ENCODE measurements at places on chromosomes 2 and 18. TPM values are rescaled to one million over a fixed set of nuclear protein-coding genes. Genes with fewer than 3 reads are reported as not detected.
A peak's percentile ranks its signal among the peaks of the same experiment; 100 is the strongest.

DNA sequence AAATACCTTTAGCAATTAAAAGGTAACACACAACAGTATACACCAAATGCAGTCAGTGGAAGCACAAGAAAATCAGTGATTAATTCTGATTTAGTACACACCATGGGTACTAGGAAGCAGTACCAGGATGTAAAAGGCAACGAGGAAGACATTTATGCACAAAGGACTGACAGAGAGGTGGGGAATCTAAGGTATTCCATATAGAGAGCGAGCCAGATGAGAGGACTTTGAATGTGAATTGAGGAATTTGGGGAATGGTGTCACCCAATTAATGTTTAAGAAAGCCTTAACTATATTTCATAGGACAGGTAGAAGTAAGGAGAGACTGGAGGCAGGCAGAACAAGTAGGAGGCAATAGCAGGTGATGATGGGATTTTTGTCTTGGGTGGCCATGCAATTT, 11.7 kb downstream of the CPS1 start:
- no peaks in the 10 kb centered on the region for H3K4me1 ChIP-seq
- H3K27ac ChIP-seq: no peak overlapping the region
- H3K36me3 ChIP-seq: no peaks in the 10 kb centered on the region
- H3K27me3 ChIP-seq: no peaks in the 10 kb centered on the region
- H3K4me3 ChIP-seq: no peak overlapping the region
- DNase-seq: no peak

Gene STAMBP
- 53.2 TPM for total RNA-seq

DNA sequence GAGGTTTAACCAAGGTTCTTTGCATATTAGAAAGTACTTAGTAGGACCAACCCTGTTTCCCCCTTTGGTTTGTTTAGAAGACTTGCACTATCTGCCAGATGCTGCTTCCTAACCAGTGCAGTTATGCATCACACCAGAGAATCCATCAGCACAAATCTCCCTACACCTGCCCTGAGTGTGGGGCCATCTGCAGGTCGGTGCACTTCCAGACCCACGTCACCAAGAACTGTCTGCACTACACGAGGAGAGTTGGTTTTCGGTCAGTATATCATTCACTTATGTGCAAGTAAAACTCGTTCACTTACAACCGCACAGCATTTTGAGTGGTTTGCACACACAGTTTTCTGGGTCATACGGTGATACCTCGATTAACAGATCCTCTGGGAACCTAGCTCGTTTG, 69.7 kb downstream of the ZNF532 start:
- no peak overlapping the region for H3K4me3 ChIP-seq
- no peaks in the 10 kb centered on the region for H3K36me3 ChIP-seq
- no peaks in the 10 kb centered on the region for H3K27me3 ChIP-seq

Gene CTAGE1
- total RNA-seq: 0.02 TPM

DNA sequence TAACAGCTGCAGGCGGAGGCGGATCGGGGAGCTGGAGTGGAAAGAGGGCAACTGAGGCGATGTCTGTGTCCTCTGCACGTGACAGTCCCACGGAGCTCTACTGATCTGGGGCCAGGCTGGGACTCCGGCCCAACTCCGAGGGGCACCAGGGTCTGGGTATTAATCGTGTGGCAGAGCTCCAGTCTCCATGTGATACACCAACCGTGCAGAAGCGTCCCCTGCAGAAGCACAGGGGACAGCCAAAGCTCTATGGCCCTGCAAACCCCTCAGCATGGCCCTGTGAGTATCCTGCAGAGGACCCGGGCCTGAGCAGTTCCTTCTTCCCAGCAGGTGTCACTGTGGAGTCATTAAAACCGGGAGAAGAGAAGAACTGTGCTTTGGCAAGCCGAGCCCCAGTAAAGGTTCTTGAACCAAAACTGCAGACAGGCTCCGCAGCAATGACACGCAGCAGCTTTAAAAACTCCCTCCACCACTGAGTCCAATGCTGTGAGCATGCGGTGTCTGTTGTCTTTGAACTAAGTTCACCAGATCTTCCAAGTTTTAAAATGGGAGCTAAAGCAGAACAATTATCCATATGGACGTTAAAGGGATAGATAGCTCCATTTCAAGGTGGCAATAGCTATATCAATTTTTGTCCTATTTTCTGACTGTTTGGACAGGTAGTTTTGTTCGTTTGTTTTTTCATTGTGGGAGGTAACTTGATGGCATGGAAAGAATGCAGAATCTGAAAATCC, 79.4 kb downstream of the TMEM182 start:
- H3K36me3 ChIP-seq: no peaks in the 10 kb centered on the region
- H3K4me1 ChIP-seq: no peaks in the 10 kb centered on the region
- peak; percentile 56 for DNase-seq
- H3K27ac ChIP-seq: no peak overlapping the region

Data from HepG2 (cell line).